ENCODE measurements at places on chromosomes 5 and 9. TPM values are rescaled to one million over a fixed set of nuclear protein-coding genes. Genes with fewer than 3 reads are reported as not detected.
A peak's percentile ranks its signal among the peaks of the same experiment; 100 is the strongest.

SURF2 gene
- 12.7 TPM for total RNA-seq

CRHBP gene
- not detected for total RNA-seq

BAAT gene
- not detected for total RNA-seq

CDH9 gene
- not detected for total RNA-seq

MYOT gene
- total RNA-seq = not detected

C5orf52 gene
- total RNA-seq = not detected

SLC6A7 gene
- total RNA-seq = not detected

FAT2 gene
- not detected for total RNA-seq

ITK gene
- total RNA-seq = 289 TPM

SNX24 gene
- 3.0 TPM for total RNA-seq

KCNV2 gene
- not detected for total RNA-seq

ADAMTS2 gene
- total RNA-seq = not detected

DNA sequence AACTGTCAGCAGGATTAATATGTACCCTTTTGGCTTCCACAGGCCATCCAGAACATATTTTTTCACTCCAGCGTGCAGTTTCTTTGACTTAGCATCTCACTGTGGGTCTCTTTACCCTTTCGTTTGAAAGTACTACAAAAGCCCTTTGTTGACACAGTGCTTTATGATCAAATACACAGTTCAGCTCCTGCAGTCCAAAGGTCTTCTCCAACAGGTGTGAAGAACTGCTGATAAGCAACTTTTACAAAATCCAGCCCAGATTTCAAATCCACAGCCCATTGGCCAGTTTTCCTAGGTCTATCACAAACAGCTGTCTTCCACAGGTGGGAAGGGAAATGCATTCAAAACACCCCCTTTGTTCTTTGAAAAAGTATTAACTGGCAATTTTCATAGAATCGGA lies 54.8 kb downstream of the MYO10 start:
- H3K27ac ChIP-seq = no peak overlapping the region
- H3K27me3 ChIP-seq = no peaks in the 10 kb centered on the region
- no peaks in the 10 kb centered on the region for H3K36me3 ChIP-seq
- DNase-seq = no peak

- H3K4me1 ChIP-seq = no peaks in the 10 kb centered on the region
- DNase-seq = no peak
- no peak overlapping the region for H3K27ac ChIP-seq
- H3K27me3 ChIP-seq = no peaks in the 10 kb centered on the region
Observed at GRCh38 chr5:4614088-4614487, 526.0 kb upstream of the ADAMTS16 start.

- no peaks in the 10 kb centered on the region for H3K27me3 ChIP-seq
- H3K27ac ChIP-seq = no peak overlapping the region
- no peaks in the 10 kb centered on the region for H3K36me3 ChIP-seq
- DNase-seq = no peak
- H3K4me1 ChIP-seq = peaks cover 8% of the 10 kb centered on the region
Observed at GRCh38 chr5:149422366-149423048, 43.4 kb upstream of the IL17B start.

GRCh38 chr5:108749128-108749861 lies 1.6 kb downstream of the FER start:
- DNase-seq = peak; percentile 48
- H3K27me3 ChIP-seq = no peaks in the 10 kb centered on the region
- H3K36me3 ChIP-seq = no peaks in the 10 kb centered on the region
- H3K4me3 ChIP-seq = peak overlapping the region; percentile 98
- peaks cover 18% of the 10 kb centered on the region for H3K4me1 ChIP-seq

DNA sequence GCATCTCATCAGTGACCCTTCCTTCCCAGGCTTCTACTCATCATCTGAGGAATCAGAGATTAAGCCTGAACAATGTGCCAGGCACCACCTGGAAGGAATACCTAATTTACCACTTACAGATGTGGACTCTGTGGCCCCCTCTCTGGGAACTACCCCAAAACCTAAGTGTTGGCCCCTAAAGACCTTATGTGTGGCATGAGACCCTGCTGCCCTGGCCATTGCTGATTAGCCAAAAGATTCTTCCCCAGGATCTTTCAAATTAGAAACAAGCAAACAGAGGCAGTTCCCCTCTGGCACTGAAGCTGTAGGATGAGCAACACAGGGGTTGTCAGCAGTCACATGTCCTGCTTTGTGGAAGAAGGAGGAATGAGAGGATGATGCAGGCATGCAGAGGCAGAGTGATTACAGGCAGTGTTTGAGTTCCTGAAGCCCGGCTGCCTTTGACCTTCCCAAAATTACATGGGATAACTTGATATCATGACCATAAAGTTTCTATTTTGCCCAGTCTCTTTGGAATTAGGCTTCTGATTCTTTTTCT lies 10.6 kb downstream of the SPINK4 start:
- DNase-seq = no peak
- peaks cover 42% of the 10 kb centered on the region for H3K36me3 ChIP-seq
- H3K27ac ChIP-seq = no peak overlapping the region
- no peaks in the 10 kb centered on the region for H3K4me1 ChIP-seq

DNA sequence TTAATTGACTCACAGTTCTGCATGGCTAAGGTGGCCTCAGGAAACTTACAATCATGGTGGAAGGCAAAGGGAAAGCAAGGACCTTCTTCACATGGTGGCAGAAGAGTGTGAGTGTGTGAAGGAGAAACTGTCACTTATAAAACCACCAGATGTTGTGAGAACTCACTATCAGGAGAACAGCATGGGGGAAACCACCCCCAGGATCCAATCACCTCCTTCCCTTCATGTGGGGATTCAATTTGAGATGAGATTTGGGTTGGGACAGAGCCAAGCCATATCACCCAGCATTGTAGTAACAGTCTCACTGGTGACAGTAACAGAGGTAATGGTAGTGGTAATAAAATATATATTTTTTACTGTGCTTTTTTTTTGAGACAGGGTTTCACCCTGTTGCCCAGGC lies 18.1 kb downstream of the ZBTB5 start:
- no peaks in the 10 kb centered on the region for H3K27me3 ChIP-seq
- no peaks in the 10 kb centered on the region for H3K4me1 ChIP-seq
- no peak overlapping the region for H3K27ac ChIP-seq
- peaks cover 8% of the 10 kb centered on the region for H3K36me3 ChIP-seq
- DNase-seq = no peak

GRCh38 chr5:14225173-14225834 lies 82.2 kb downstream of the TRIO start:
- H3K4me1 ChIP-seq = no peaks in the 10 kb centered on the region
- DNase-seq = no peak
- H3K4me3 ChIP-seq = no peak overlapping the region
- H3K27ac ChIP-seq = no peak overlapping the region

GRCh38 chr9:93133681-93134014 lies 403 bp downstream of the NINJ1 start:
- peak; percentile 41 for DNase-seq
- H3K4me1 ChIP-seq = peaks cover 83% of the 10 kb centered on the region
- no peaks in the 10 kb centered on the region for H3K36me3 ChIP-seq
- peak overlapping the region; percentile 86 for H3K4me3 ChIP-seq
- H3K27me3 ChIP-seq = no peaks in the 10 kb centered on the region

DNA sequence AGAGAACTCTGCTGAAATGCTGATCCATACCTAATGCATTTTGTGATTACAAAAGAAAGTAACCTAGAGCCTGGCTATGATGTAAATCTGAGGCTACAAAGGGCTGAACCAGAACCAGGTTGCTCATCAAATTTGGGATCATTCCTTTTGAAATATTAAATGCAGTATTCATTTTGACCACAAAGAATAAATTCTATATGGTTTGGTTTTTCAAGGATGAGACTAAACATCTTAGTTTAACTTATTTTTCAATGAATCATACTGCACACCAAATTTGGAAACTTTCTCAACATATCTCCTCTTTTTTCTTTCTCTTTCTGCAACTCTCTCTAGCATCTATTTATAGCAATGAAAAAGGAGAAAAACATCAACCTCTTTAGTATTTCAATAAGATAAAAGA lies 46.5 kb downstream of the CEMIP2 start:
- DNase-seq = no peak
- H3K27ac ChIP-seq = no peak overlapping the region
- H3K4me3 ChIP-seq = no peak overlapping the region

DNA sequence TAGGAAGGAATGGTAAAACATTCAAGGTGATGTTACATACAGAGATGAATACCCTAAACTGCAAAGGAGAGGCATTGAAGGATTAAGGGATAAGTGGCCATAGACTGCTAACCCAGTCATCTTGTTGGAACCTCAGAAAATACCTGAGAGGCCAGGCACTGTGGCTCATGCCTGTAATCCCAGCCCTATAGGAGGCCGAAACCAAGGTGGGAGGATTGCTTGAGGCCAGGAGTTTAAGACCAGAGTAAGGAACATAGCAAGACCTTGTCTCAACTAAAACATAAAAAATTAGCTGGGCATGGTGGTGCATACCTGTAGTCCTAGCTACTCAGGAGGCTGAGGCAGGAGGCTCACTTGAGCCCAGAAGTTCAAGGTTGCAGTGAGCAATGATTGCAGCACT lies 10.9 kb downstream of the ECM2 start:
- DNase-seq = no peak
- no peaks in the 10 kb centered on the region for H3K27me3 ChIP-seq
- H3K27ac ChIP-seq = no peak overlapping the region
- H3K4me3 ChIP-seq = no peak overlapping the region
- H3K4me1 ChIP-seq = no peaks in the 10 kb centered on the region
- no peaks in the 10 kb centered on the region for H3K36me3 ChIP-seq

DNA sequence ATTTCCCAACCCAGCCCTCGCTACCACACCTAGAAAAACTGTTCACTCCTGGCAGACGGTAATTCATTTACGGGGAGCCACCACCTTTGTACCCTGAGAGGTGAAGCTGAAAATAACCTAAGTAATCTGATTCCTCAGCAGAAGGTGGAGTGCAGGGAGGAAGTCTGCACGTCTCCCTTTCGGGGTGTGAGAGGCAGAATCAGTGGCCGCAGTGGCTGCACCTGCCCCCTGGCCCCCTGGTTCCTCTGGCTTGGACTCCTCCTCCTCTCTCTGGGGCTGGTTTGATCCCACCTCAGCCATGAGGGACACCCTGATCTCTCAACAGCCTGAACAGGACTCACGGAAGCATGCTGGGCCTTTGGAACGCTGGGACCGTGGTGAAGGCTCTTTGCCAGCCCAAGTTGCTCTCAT lies 10.5 kb downstream of the TMEM174 start:
- no peak overlapping the region for H3K27ac ChIP-seq
- H3K27me3 ChIP-seq = peaks cover 37% of the 10 kb centered on the region
- H3K4me3 ChIP-seq = no peak overlapping the region
- no peaks in the 10 kb centered on the region for H3K4me1 ChIP-seq
- no peaks in the 10 kb centered on the region for H3K36me3 ChIP-seq

DNA sequence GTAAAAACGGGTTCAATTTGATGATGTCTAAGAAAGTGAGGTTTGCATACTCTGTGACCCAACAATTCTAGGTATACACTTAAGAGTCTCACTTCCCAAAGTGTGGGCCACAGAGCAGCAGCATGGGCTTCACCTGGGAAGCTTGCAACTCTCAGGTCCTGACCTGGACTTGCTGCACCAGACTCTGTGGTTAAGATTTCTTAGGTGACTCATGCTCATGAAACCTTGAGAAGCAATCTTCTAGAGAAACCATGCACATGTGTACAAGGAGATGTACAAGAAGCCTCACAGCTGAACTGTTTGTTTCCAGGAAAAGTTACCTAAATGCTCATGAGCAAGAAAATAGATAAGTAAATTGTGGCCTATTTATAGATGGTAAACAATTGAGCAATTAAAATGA lies 30.0 kb downstream of the DNAJC21 start:
- peaks cover 10% of the 10 kb centered on the region for H3K36me3 ChIP-seq
- no peak for DNase-seq
- H3K27ac ChIP-seq = no peak overlapping the region
- no peak overlapping the region for H3K4me3 ChIP-seq

GRCh38 chr5:138352722-138353559 lies 456 bp downstream of the KDM3B start:
- peak overlapping the region; percentile 99 for H3K4me3 ChIP-seq
- H3K36me3 ChIP-seq = no peaks in the 10 kb centered on the region
- H3K27ac ChIP-seq = peak overlapping the region; percentile 84

DNA sequence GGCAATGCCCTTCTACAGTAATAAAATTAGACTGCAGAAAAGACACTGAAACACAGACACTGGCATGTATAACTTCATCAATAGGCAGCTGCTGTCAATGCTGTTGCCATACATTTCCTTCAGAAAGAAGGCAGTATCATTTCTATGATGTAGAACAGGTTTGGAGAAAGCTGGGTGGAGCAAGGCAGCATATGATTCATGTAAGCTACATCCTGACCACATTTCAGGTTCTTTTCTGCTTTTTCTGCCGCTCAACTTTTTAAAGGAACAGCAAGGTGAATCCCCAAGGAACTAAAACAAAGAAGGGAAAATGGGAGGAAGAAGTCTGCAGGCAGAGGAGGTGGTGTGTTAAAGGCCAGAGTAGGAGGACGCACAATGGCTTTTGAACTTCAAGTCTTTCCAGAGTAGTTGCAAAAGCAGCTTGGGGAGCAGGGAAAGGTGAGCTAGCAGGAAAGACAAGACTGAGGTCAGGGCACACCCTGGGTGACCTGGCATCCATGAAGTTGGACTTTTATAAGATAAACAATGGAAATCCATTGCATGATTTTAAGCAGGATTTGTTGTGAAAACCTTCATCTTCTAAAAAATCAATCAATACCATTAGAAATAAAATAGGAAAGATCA lies 142.1 kb downstream of the MED10 start:
- no peaks in the 10 kb centered on the region for H3K4me1 ChIP-seq
- H3K4me3 ChIP-seq = no peak overlapping the region
- no peak for DNase-seq
- no peaks in the 10 kb centered on the region for H3K36me3 ChIP-seq
- H3K27ac ChIP-seq = no peak overlapping the region

DNA sequence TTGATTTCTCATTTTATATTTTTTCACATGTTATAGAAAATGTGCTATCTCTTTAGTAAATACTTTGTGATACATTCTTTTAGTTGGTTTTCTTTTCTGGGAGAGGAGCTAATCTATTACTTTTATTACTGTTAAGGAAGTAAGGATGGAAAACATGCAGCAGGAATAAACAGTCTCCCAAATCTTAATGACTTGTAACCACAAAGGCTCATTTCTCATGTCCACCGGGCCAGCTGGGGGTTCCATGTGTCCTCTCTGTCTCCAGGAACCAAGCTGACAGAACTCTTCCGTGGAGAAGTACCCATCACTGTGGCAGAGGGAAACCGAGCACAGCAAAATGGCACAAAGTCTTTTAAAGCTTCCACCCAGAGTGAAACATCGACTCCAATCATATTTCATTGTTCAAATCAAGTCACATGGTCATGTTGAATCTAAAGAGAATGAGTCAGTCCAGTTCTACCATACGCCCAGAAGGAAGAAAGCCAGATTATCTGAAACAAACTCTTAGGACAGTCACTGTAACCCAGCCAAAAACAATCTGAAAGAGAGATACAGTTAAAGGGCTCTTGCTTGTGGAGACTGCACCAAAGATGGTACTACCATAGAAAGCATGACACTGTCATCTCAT lies 97.1 kb upstream of the CDH6 start:
- no peak overlapping the region for H3K4me3 ChIP-seq
- no peaks in the 10 kb centered on the region for H3K4me1 ChIP-seq
- no peak overlapping the region for H3K27ac ChIP-seq
- no peaks in the 10 kb centered on the region for H3K27me3 ChIP-seq
- H3K36me3 ChIP-seq = no peaks in the 10 kb centered on the region

GRCh38 chr9:13885258-13885657 lies 428.7 kb downstream of the NFIB start:
- H3K36me3 ChIP-seq = no peaks in the 10 kb centered on the region
- DNase-seq = no peak
- H3K27ac ChIP-seq = no peak overlapping the region
- no peaks in the 10 kb centered on the region for H3K27me3 ChIP-seq

- peaks cover 37% of the 10 kb centered on the region for H3K4me1 ChIP-seq
- H3K4me3 ChIP-seq = peak overlapping the region; percentile 6
- no peaks in the 10 kb centered on the region for H3K27me3 ChIP-seq
Observed at GRCh38 chr5:154829589-154830218, 20.7 kb downstream of the FAXDC2 start.
